NCI-H1417 (cell line): ENCODE measurements at places on chromosomes 3 and 15.

GRCh38 chr15:101173233-101174119 lies 78.4 kb downstream of the CHSY1 start:
- no peak for DNase-seq

GRCh38 chr3:79604681-79605080 lies 163.1 kb downstream of the ROBO1 start:
- DNase-seq = no peak

DNA sequence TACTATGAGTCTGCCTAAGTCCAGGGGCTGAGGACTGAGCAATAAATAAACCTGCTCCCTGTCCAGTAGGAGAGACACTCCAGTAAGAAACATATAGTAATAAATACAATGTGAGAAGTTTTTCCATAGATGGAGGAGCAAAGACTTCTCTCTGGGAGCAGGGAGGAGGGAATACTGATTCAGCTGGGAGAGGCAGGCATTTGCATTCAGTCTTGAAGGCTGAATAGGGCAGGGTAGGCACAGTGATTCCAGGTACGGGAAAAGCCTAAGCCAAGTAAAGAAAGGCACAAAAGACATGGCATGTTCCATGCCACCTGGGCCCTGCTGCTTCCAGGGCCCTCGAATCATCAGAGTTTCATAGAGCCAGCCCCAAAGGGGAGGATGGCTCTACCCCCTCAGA lies 59.6 kb upstream of the GLCE start:
- no peak for DNase-seq

- no peak for DNase-seq
Measured at GRCh38 chr3:63951492-63952247, 39.5 kb upstream of the SCAANT1 start.

DNA sequence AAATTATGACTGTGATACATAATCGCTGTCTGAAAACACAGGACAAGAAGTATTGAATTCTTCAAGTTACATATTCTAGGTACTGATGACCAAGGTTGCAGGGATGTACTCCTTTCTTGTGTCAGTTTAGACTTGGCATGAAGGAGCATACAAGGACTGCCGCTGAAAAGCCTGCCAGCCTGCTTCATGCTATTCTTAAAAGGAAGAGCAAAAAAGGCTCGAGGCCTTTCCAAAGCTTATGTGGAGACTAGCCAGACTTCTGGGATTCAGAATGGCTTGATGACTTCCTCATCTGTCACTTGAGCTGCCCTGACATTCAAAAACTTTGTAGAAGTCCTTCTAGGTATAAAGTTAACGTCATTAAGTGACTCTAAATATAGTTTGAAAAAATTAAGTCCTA lies 92.0 kb downstream of the CADM2 start:
- no peak for DNase-seq

DNA sequence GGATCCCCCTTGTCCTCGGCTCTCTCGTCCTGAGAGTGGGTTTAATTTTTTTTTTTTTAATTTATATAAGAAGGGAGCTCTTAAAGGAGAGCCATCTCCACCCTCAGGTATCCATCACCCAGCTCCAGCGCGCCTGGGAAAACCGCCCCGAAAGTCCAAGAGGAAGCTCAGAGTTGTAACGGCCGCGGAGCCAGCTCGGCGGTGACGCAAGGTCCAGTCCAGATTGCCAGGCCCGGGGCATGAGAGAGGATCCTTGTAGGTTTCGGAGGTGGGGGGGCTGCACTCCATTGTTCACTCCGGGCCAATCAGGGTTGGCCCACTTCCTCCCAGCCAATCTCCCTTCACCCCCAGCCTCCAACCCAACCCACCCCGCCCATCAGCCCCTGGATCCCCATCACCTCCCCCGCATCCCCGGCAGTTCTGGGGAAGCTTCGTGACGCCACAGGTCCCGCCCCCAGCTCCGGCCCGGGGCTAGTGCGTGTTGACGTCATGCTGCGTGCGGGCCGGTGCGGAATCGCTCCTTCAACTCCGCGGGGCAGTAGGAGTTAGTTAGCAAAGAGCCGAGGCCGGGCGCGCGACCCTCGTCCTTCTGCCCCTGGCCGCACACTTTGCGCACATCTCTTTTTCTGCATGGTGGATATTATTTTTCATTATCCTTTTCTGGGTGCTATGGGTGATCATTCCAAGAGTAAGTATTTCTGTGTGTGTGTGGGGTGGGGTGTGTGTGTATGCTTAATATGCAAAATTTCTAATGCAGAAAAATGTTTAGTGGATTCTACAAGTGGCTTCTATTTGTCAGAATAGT lies at the start of gene ISL2:
Gene ISL2 (plus strand): TSS at position 520 of the 805 bp plus-strand sequence. CDS start 111 bp downstream, at position 631.
- no peak for DNase-seq

DNA sequence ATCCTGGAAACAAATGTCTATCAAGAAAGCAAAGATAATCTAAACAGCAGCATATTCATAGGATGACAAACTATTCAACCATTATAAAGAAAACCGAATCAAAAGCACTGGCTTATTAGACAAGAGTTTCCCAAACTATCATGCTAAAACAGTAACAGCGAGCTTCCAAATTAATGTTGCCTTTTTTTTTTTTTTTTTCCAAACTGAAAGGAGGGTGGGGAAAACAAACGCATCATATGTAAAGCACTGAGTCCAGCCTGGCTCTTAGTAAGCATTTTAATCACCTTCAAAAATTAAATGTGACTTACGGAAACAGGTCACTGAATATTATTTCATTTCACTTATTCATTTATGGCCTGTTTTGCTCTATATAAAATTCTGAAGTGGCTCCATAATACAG lies 2.3 kb downstream of the TJP1 start:
- DNase-seq = peak; percentile 50

- DNase-seq = no peak
Measured at GRCh38 chr3:194326192-194326967, 24.7 kb downstream of the CPN2 start.

- DNase-seq = no peak
Measured at GRCh38 chr3:158420654-158421396, 150.2 kb upstream of the MLF1 start.

GRCh38 chr3:142232340-142232739 lies 7.0 kb upstream of the GK5 start:
- no peak for DNase-seq

DNA sequence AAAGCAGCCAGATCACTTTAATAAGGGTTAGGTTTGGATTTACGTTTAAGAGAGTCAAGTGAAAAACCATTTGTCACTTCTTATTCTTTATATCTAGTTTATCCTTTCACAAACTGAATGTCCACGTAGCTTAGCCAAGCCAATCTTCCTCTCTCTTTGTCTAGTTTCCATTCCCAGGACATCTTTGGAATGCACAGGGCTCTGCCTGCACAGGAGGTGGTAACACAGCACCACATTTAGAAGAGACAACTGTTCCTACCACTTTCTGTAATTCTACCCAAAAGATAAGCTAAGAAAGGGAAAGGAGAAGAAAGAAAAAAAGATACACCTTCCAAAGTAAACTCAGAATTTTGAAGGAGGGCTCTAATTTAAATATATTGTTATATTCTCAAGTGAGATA lies 67.9 kb downstream of the IGSF11 start:
- no peak for DNase-seq

DNA sequence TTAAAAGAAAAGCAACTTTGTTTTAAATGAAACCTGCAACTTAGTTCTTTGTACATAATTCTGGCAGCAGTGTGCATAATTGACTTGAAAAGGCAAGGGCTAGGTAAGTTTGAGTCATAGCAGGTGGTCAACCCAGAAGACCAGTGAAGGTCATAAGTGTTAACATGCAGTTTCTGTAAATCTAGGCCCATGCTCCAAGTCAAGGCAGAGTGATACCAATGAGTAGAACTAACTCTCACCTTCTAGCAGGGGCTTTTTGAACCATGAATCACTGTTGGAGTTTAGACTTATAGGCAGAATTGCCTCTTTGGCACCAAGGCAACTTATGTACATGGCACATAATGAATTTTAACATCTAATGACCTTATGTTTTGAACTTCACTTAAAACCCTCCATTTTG lies 29.5 kb upstream of the IL20RB start:
- DNase-seq = no peak
